Activated CD4-positive, alpha-beta T cell treated with anti-CD3 and anti-CD28 coated beads, Interleukin-2, Interleukin-6, amounts not matched to agents 100 ng/mL and 50 ng/mL, durations not matched to agents 16 hours and 8 hours (primary cell): ENCODE measurements at places on chromosomes 1 and 21.
A peak's percentile ranks its signal among the peaks of the same experiment; 100 is the strongest.

GRCh38 chr1:241586905-241587512 lies 53.2 kb downstream of the CHML start:
- no peak for DNase-seq

- no peak for DNase-seq
Measured at GRCh38 chr1:195664628-195665027, 943.6 kb downstream of the KCNT2 start.

DNA sequence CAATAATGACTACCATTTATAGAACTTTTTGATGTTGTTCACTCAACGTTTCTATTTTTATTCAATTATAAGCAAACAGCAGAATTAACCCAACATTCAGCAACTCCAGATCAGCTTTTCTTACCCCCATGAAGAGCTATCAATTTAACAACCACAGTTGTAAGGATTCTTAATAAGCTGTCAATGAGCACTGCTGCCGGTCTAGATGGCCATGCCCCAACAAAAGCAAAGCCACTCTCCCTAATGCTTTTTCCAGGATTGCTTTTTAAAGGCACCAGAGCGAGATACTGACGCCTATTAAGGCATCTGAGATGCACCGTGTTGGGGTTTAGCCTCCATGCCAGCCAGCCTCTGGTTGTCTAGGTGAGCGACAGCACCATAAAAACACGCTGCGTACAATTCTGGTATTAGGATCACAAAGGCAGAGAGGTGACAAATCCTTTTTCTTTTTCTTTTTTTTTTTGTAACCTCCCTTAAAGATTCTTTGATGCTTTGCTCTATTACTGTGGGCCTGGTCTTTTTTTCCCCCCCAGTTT lies 39.5 kb downstream of the PTPRC start:
- no peak for DNase-seq

DNA sequence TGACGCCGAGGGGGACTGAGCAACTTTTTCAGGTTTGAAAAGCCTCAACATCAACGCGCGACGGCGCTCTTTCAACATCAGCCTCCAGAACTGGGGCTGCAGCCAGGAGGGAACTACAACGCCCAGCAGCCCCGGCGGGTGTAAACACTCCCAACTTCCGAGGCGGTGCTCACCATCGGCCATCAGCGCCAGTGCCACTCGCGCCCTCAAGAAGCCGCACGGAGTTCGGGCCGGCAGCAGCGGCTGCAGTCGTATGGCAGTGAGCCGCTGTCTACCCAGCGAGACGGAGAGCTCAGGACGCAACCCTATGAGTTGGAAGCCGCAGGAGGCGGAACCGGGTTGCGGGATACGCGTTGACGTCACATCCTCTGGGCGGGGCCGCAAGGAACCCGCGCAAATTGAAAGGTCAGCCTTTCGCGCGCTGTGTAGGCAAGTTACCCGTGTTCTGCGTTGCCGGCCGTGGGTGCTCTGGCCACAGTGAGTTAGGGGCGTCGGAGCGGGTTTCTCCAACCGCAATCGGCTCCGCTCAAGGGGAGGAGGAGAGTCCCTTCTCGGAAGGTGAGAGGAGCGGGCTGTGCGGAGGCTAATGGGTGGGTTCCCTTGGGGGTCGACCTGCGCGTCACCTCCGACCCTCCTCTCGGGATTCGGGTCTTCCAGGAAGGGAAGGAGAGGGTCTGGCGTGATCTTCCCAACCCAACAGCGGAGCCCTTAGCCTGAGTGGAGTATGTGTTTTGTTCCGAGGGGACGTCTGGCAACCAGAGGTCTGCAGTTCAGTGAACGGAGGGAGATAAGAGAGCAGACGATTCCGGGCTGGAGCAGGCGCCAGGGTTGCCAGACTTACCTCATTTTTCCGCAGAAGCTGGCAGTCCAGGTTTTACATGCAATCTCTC lies at the start of gene EXO1:
Gene EXO1 (plus strand): TSS at position 409 of the 890 bp plus-strand sequence. CDS start 2,222 bp downstream, outside the sequence.
- DNase-seq: peak; percentile 92

GRCh38 chr1:102174259-102174863 lies 177.6 kb upstream of the OLFM3 start:
- DNase-seq: peak; percentile 29

DNA sequence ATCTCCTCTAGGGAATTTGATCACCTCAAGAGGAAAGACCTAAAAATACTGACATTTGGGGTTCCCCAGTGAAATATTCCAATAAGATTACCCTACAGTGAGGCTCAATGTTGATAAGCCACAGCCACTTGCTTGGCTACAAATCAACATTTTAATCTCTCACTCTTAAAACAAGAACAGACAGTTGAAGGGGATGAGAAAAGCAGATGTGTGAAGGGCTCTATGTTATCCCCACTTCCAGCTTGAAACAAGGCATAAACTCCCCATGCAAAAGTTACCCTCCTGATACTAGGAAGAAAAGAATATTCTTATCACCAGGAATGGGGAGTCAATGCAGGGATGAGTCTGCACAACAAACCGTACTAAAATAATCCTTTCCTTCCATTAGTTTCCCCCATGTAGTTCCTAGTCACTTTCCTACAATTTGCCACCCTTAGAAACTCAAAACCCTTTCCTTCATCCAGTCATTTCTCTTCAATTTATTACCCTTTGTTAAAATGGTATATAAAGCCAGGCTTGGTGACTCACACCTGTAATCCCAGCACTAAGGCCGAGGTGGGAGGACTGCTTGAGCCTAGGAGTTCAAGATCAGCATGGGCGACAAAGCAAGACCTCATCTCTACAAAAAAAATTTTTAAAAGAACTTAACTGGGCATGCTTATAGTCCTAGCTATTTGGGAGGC lies 29.5 kb downstream of the LPGAT1 start:
- no peak for DNase-seq

DNA sequence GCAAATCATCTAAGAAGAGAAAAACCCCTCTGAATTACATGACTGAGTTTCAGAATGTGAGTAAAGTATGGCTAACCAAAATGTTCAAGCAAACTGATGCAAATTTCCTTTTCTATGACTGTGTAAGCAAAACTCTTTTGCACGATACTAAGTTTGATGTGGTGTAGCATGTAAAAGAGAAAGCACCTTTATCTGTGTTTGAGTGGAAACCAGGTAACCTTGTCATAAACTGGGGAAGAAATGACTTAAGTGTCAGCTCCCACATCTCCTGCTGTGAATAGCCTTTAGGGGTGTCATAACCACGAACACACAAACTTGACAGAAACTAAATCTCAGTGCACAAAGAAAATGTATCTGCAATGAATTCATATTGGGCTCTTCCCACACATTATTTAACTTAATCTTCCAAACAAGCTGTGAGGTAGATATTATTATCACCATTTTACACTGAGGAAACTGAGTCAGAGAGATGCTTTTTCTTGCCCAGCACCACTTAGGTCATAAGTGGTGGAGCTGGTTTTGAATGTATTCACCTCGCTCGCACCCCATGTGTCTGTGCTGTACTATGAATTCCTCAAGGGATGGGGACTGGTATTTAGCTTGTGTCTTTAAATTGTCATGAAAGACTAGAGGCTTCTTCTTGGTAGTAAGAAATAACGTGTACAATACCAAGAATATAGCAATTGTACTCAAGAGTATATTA lies 32.9 kb upstream of the IL12RB2 start:
- peak; percentile 92 for DNase-seq

DNA sequence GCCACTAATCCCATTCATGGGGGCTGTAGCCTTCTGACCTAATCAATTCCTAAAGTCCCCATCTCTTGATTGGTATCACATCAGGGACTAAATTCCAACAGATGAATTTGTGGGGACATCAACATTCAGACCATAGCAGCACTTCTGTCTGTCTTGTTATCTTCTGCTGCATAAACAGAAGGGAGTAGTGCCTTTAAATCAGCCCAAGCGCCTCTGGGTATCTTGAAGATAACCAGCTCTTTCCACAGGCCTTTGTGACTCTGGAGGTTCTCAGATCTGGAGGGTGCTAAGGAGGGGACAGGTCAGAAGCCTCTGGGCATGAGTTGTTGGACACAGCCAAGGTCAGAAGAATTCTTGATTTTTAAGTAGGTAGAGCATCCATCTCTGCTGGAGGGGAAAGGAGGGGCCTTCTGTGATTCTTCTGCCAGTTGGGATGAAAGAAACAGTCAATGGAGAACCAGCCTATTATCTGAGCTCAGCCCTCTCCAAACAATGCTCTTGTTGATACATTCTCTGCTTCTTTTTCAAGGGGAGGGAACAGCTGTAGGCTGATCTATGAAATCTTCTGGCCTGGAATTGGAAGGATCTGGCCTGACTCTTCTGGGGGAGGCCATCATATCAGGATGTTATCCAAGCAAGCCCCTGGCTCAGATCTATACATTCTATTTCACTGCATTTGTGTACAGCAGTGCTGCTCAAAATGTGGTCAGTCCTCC lies 31.3 kb upstream of the LRIG2 start:
- no peak for DNase-seq

DNA sequence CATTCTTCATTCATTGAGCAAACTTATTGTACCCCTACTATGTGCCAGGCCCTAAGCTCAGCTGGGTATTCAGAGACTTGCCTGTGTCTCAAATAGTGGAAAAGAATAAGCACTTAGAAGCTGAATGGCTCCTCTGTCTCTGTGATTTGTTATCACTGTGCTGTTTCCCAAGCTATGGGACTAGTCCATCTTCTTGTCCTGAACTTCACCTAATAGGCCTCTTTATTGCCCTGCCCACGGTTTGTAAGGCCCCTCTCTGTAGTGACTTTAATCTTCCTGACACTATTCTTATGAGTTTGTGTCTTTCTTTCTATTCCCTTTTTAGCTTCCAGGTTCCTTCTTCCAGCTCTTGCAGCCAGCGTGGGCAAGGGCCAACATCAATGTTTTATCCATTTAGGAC lies 85.4 kb upstream of the LPGAT1 start:
- no peak for DNase-seq
